GM04503 (cell line): ENCODE measurements at places on chromosomes 7 and 10.

- DNase-seq, result peak; percentile 78
These were observed 132.1 kb downstream of the PLCE1 start for GRCh38 chr10:94125856-94126255.

- DNase-seq, result no peak
These were observed 26.8 kb upstream of the BTBD16 start for GRCh38 chr10:122244001-122244975.

DNA sequence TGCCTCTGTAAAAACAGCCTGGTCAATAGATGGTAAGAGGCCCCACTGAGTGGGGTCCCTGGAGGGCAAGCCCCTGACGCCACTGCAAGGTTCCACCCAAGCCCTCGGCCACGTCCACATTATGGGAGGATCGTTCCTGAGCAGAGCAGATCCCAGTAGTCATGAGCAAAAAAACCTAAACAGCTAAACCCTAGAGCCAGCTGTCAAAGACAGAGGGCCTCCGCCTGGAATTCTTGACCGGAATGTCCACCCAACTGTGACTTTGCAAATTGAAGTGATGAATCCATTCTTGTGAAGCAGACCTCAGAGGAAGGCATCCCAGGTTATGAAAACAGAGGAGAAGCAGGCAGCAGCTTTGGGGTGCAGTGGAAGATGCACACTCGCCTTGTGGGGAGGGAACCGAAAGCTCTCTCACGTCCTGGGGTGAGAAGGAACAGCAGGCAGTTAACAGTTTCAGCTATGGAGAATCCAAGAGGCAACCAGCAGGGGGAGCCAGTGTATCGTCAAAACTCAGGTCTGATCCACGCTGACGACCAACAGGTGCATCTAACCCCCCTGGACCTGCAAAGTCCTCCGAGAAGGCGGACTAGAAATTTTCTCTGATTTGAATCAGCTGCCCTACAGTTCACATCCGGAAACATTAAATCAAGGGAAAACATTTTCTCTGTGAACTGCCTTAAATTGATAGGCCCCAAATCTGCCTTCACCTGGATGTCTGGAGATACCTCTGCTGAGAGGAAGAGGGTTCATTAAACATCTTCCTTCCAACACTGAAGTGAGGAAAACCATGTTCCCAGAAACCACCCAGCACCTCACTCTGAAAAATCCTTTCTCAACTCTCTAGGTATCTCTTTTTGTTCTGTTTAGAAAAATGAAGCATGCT lies 139.1 kb upstream of the PFKP start:
- no peak for DNase-seq

- no peak for DNase-seq
These were observed 24.5 kb downstream of the ZEB1 start for GRCh38 chr10:31343551-31343950.

DNA sequence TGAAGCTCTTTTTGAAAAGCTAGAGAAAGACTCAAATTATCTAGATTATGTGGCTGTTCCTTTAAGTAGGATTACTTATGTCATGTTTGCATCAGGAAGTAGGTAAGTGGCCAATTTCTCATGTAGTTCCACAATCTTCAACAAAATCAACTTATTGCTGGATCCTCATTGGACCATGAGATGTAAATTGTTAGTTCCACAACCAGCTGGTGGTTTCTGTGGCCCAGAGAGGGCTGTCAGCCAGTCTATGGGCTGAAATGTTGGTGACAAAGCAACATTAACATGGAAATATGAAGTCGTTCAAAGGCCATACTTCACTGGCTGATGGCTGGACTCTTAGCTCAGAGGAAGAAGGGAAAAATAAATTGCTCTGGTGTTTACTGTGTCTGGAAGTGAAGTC lies 157.9 kb downstream of the PLXDC2 start:
- DNase-seq, result no peak

GRCh38 chr7:110179037-110179436 lies 911.9 kb upstream of the LRRN3 start:
- no peak for DNase-seq

DNA sequence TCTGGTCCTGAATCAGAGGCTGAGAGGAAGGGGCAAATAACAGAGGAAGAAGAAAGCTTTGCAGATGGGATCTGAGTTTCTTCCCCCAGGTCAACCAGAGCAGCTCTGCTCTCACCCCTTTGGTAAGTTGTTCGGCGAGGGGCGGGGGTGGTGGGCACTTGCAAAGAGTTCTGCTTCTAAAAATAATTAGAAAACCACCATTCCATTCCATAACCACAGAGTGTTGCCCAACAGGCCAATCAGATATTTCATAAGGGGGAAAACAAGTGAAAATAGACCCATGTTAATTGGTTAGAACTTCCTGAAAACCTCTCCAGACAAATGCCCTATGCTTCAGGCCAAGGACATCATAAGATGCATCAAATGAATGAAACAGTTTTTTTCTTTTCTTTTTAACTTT lies 43.6 kb upstream of the R3HCC1L start:
- no peak for DNase-seq

GRCh38 chr7:88092676-88092999 lies 127.2 kb downstream of the SRI start:
- DNase-seq, result no peak

GRCh38 chr10:62433181-62433692 lies 59.1 kb downstream of the ZNF365 start:
- peak; percentile 88 for DNase-seq
